ENCODE measurements at places on chromosomes 4 and X. TPM values are rescaled to one million over a fixed set of nuclear protein-coding genes. Genes with fewer than 3 reads are reported as not detected.

DNA sequence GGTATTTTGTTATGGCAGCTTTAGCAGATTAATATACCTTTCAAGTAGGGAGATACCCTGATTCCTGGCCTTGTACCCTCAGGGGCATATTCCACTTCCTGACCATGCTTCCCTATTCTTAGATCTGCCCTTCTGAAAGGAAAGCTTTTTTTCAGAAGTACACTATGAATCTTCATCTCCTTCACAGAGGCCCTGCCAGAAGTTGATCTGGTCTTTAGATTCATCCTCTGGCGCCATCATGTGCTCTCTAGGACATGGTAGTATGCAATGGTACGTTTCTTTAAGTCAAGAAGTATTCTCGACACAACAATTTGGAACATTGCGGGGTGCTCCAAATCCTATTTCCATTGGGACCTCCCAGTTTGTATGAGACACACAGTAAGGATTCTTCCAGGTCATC, 39.6 kb upstream of the DIPK2B start:
- DNase-seq = no peak

- no peak for DNase-seq
Measured at GRCh38 chrX:56757327-56757726, 28.3 kb downstream of the NBDY start.

- no peak for DNase-seq
Measured at GRCh38 chrX:34557733-34558132, 99.4 kb downstream of the TMEM47 start.

- no peak for DNase-seq
Measured at GRCh38 chrX:120262859-120263708, 12.5 kb downstream of the ZBTB33 start.

DNA sequence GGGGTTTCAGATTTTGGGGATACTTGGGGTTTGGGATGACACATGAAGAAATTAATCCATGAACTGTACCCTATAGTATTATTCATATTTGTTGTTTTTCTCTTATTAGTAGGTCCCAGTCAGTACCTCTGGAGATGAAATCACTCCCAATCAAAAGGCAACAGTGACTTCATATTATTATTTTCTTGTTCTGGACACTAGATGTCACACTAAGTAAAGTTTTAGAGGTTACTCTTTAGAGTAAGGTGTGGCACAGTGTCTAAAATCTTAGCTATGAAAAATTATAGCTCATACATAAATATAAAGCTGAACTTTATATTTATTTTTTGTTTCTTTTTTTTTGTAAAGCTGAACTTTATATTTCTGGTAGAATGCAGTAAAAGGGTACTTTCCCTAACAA, 35.1 kb downstream of the FAM114A1 start:
- DNase-seq = no peak

- DNase-seq = no peak
Measured at GRCh38 chrX:118736394-118737010, 9.1 kb downstream of the IL13RA1 start.

- DNase-seq = peak; percentile 74
Measured at GRCh38 chr4:81648576-81649275, 177.0 kb upstream of the RASGEF1B start.

DNA sequence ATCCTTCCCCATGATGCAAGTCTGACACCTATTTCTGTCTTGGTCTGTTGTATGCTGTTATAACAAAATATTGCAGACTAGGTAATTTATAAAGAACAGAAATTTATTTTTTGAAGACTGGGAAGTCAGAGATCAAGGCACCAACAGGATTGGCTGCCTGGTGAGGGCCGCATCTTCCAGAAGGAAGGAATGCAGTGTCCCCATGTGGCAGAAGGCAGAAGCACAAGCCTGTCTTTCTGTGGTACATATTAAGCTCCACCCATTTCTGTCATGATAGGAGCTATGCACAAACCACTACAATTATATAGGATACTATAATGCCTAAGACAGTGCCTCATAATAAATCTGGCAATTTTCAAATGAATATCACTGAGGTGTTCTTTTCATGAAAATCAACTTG, 502.3 kb upstream of the DIAPH2 start:
- DNase-seq = no peak

- DNase-seq = no peak
Measured at GRCh38 chr4:116982656-116983055, 102.7 kb downstream of the TRAM1L1 start.

- DNase-seq = no peak
Measured at GRCh38 chr4:138946306-138946705, 69.3 kb upstream of the NOCT start.

- DNase-seq = no peak
Measured at GRCh38 chrX:107025545-107025944, 25.5 kb upstream of the MORC4 start.

- no peak for DNase-seq
Measured at GRCh38 chr4:158871335-158871724, 102.5 kb downstream of the FNIP2 start.

GRCh38 chrX:85288992-85289723, 45.4 kb downstream of the ZNF711 start:
- DNase-seq = no peak

DNA sequence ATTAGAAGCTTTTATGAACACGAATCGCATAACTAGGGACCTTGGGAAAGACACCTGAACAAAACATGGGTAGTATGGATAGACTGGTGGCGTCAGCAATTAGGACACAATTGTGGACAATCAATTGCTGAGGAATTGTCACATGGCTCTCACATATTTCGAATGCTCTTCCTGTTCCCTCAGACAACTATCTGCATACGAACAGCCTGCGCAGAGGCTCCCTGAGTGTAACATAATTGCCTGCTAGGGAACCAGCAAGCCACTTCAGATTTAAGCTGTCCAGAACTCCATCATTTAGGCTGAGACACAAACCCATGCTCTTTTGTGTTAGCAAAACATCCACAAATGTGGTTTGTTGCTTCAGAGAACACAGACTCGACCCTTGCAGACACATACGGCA, 160.8 kb downstream of the MGST2 start:
- DNase-seq = no peak

DNA sequence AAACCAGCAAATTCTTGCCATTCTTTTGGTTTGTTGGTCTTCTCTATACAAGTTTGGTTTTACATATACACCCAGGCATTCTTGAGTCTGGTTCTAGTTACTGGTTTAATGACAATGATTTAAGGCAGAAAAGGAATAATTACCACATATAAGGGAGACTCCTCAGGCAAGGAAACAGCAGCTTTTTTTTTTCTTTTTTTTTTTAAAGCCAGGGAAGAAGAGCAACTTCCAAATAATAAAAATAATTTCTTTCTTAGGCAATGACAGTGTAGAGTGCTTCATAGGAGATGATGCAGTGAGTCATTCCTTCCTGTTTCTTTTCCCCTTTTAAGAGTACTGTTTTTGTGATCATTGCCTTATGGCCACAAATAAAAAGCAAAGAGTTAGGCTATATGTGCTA, 289.7 kb downstream of the DKK2 start:
- no peak for DNase-seq

- peak; percentile 72 for DNase-seq
Measured at GRCh38 chrX:71103110-71103983, 3.2 kb downstream of the CXorf65 start.

GRCh38 chrX:115504167-115504566, 56.8 kb upstream of the PLS3 start:
- DNase-seq = no peak

GRCh38 chrX:115093191-115093590, 75.8 kb upstream of the IL13RA2 start:
- no peak for DNase-seq

GRCh38 chr4:15245006-15245530, 182.8 kb upstream of the C1QTNF7 start:
- no peak for DNase-seq

- DNase-seq = no peak
Measured at GRCh38 chr4:88169298-88169697, 10.9 kb upstream of the ABCG2 start.

DNA sequence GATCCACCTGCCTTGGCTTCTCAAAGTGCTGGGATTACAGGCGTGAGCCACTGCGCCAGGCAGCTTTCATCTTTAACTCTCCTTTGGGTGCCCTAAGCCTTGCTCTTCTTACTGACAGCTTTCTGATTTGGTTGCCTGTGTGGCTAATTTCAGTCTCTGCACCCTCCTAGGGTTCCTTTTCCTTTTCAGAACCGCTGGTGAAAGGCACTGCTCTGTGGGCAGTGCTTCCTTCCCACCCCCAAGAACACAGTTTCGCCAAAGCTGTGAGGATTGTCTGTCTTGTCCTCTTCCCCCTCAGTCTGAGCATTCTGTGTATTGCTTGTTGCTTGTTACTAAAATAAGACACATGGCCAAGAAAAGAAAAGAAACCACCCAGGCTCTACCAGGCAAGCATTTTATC, 101.4 kb upstream of the FRMPD3 start:
- DNase-seq = no peak

- no peak for DNase-seq
Measured at GRCh38 chr4:169092889-169093522, 83.0 kb upstream of the CBR4 start.

DNA sequence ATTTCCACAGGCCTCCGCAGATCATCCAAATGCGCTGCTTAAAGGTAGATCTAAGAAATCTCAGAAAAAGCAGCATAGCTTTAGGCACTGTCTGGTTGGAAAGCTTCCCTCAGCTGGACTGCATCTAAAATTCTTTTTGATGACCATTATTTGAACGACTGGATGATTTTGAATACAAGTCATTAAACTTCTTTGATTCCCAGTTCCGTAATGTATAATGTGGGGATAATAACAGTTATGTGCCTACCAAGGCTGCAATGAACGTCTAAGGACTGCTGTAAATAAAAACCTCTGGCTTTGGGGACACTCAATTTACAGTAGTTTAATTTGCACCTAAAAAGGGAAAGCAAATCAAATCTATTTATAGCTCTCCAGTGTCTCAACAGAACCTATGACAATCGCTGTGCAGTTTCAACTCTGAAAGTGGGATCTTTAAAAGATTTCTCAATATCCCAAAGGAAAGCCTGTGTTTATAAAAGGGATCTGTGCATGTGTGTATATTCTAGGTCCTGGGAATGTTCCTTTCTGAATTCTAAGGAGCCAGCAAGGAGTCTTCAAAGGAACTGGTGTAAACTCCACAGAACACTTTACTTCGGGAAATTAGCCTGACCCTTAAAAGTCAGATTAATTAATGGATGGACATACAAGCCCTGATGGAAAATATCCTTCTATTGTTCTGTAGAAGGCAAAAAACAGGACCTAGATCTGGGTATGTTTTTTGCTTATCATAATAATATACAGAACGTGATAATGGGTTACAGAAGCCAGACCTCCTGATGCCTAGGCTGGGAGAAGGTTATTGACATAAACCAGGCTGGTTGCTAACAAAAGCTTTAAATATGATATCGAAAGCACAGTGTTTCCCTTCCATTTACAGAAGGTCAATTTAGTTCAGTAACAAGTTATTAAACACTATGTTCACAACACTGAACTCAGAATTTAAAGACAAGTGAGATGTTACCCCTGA, 53.4 kb downstream of the AFAP1 start:
- no peak for DNase-seq

DNA sequence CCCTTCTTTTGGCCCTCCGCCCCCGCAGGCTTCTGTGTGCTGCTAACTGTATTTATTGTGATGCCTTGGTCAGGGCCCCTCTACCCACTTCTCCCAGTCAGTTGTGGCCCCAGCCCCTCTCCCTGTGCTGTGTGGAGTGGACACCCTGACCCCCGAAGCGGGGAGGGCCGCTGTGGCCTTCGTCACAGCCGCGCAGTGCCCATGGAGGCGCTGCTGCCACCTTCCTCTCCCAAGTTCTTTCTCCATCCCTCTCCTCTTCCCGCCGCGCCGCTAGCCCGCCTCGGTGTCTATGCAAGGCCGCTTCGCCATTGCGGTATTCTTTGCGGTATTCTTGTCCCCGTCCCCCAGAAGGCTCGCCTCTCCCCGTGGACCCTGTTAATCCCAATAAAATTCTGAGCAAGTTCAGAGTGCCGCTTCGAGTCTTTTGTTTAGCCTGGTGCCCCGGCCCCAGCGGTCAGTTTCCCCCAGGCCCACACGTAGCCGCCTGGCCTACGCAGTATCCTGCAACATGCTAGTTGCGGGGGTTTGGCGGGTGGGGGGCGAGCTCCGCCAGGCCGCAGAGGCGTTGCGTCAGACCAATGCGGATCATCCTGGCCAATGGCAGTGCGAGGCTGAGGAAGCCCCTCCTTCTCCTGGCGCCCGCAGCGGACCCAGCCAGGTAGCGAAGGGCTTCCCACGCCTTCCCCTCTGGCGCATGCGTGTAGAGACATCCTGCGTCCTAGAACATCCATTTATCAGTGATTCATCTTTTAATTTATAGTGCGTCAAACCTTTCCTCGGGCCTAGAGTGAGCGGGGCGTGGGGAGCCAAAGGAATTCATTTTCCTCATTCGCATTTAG, 5.6 kb upstream of the KANTR start:
- DNase-seq = peak; percentile 73

DNA sequence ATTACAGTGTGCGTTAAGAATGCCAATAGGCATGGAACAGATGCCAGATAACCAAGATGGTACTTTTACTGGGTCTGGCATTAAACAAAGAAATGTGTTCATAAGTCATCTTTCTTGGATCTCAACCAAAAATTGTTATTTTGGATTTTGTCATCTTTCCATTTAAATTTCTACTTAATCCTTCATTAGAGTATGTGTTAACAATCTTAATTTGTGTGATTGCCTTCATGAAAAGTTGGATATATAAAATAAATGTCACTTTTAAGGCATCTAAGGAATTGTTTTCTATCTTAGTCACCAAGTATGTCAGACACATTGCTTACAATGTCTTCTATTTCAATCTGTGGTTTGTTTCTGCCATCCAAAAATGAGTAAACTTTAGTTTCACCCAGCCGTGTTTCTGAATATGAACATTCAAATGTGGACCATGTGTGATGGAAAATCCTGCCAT, 87.5 kb downstream of the PALLD start:
- no peak for DNase-seq

- no peak for DNase-seq
Measured at GRCh38 chr4:183347566-183347965, 25.3 kb upstream of the CLDN24 start.

ANKRD50 gene
- 0.10 TPM for total RNA-seq

FAT1 gene
- not detected for total RNA-seq

MSL3 gene
- 49.7 TPM for total RNA-seq

PPEF2 gene
- total RNA-seq = 0.65 TPM

SATL1 gene
- total RNA-seq = not detected

COL25A1 gene
- total RNA-seq = not detected

MEPE gene
- total RNA-seq = not detected

UCHL1 gene
- 0.37 TPM for total RNA-seq

S100P gene
- 8.3 TPM for total RNA-seq

SLC7A11 gene
- 1.2 TPM for total RNA-seq

MAGEA9B gene
- total RNA-seq = not detected

OTC gene
- total RNA-seq = not detected

EXOC1L gene
- not detected for total RNA-seq

ITM2A gene
- total RNA-seq = 74.3 TPM

F8 gene
- 4.1 TPM for total RNA-seq

ASB12 gene
- total RNA-seq = not detected

TCEAL2 gene
- total RNA-seq = not detected

PASD1 gene
- total RNA-seq = not detected

Measured in activated CD8-positive, alpha-beta T cell treated with anti-CD3 and anti-CD28 coated beads, Interleukin-2, amount 10 ng/mL, durations not matched to agents 7 days and 5 days (primary cell).